Mucosa of gallbladder (tissue), 1 donor: ENCODE measurements at places on chromosomes 4 and X. TPM values are rescaled to one million over a fixed set of nuclear protein-coding genes. Genes with fewer than 3 reads are reported as not detected.

Gene FRG1
- 45.3 TPM for total RNA-seq

Gene PRDM8
- total RNA-seq, result 4.1 TPM

Gene SYN1
- total RNA-seq, result 0.55 TPM

Gene RGN
- total RNA-seq, result 7.6 TPM

Gene AFM
- total RNA-seq, result 0.35 TPM

Gene F9
- 0.55 TPM for total RNA-seq

Gene HSFX4
- total RNA-seq, result not detected

Gene UGT8
- 72.8 TPM for total RNA-seq

Gene TFDP3
- total RNA-seq, result not detected

Gene LRCH2
- 3.9 TPM for total RNA-seq

Gene COQ2
- 10.0 TPM for total RNA-seq

Gene PDGFRA
- total RNA-seq, result 51.5 TPM

Gene MEPE
- not detected for total RNA-seq

Gene EDNRA
- 9.7 TPM for total RNA-seq

Gene GPM6B
- 6.8 TPM for total RNA-seq

Gene CXXC4
- total RNA-seq, result 0.83 TPM

Gene GPRIN3
- total RNA-seq, result 15.2 TPM

Gene BEX2
- 23.6 TPM for total RNA-seq

Gene CXorf65
- not detected for total RNA-seq

Gene TASL
- total RNA-seq, result 3.1 TPM

Gene CYTL1
- total RNA-seq, result 10.7 TPM

Gene MAGEE1
- 3.6 TPM for total RNA-seq

Gene ALPK1
- total RNA-seq, result 21.3 TPM

Gene TTC29
- total RNA-seq, result not detected

Gene HELT
- not detected for total RNA-seq

Gene MAGEA8
- not detected for total RNA-seq

Gene NCAPG
- total RNA-seq, result 1.4 TPM

Gene ITM2A
- 28.1 TPM for total RNA-seq

Gene TMEM156
- total RNA-seq, result 3.3 TPM

Gene TRPC5OS
- total RNA-seq, result 0.20 TPM

Gene SOWAHD
- total RNA-seq, result 4.7 TPM

Gene GPC3
- 44.7 TPM for total RNA-seq

Gene PAGE5
- not detected for total RNA-seq

Gene MAGEB2
- not detected for total RNA-seq

Gene ABCG2
- 3.5 TPM for total RNA-seq

Gene APBB2
- 44.9 TPM for total RNA-seq

Gene KIT
- total RNA-seq, result 24.4 TPM
